ENCODE measurements at places on chromosomes 1 and 21.

DNA sequence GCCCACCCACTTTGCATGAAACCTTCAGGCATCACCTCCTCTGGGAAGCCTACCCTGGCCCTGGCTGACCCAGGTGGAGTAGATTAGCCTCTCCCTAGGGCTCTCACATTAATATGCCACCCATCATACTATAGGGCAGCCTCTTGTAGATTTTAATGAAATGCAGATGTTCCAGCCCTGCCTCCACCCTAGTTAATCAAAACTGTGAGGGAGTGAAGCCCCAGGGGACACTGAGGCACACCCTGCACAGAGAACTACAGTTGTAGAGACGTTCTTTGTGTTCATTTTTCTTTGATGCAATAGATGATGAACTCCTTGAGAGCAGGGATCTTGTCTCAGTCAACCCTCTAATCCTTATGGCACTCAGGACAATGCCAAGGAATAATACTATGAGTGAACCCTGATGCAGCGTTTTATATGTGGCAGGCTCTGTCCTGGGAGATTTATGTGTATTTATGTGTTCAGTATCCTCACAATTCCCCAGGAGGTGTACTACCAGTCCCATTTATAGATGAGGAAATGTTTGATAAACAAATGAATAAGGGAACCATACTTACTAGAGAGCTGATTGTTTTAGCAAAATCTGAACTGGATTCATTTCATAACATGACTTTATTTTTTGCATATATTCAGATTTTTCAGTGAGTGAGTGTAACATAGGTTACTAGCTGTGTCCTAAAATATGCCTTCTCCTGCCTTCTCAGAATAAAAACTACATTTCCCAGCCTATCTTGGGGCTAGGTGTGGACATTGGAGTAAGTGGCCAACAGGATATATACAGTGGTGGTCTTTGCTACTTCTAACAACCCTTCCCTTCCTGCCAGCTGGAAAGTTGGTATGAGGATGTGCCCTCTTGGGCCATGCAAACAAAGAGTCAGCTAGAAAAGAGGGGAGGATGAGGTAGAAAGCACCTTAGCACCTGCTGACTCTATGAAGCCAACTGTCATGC lies 23.5 kb upstream of the PRELP start:
- DNase-seq, result no peak

DNA sequence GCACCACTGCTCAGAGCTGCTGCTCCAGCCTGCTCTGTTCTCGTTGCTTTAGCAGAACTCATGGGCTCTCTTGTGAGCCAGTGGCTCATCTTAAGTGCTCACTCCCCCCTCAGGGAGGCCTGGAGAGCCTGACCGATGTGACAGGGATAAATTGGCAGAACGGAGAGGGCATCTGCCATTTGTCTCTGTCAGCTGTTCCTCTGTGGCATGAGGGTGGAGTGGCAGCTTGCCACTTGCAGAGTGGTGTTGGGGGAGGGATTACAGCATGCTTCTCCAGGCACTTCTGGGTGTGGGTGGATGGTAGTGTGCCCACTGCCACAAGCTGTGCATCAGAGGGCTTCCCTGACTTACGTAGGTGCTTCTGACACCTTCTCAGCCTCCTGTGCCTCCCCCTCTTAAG lies 229.5 kb downstream of the PAPPA2 start:
- no peak for DNase-seq

DNA sequence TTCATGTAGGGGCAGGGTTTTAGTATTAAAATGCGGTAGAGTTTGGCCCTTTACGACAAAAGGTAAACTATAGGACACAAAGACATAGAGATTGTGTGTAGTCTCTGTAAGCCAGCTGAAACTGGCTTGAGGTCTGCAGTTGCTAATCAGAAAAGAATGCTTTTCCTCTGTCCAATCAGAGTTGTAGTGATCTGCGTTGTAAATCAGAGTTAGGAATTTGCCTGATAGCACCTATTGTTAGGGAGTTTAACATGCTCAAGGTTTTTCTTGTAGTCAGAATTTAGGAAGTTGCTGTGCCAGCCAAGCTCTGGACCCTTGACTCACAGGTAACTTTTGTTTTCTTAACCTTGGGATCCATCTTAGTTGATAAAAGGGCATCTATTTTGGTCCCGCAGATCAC lies 61.2 kb upstream of the VTCN1 start:
- no peak for DNase-seq

DNA sequence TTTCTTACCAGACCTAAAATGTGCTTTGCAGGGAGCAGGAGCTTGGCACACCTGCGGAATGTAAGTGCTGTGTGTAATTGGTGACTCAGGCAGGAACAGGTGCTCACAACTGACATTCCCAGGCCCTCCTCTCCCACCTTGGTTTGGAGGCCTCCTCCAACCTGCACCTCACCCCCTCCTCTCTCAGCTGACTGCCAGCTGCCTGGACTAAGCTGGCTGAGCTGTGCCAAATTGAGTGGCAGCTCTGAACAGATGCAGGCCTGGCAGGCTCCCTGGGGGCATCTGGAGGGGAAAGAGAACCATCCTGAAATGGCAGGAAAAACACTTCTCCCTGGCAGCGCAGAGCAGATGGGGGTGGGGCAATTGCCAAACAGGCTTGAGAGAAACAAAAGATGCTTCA lies 91.7 kb upstream of the PGBD5 start:
- no peak for DNase-seq

DNA sequence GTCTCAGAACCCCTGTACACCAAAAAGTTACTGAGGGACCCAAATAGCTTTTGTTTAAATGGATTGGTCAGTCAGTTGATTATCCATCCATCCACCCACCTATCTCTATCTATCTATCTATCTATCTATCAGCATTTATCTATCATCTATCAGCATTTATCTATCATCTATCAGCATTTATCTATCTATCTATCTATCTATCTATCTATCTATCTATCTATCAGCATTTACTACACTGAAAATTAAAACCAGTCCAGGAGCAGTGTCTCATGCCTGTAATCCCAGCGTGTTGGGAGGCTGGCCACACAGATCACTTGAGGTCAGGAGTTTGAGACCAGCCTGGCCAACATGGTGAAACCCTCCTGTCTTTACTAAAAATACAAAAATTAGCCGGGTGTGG lies 47.1 kb downstream of the CLSTN1 start:
- no peak for DNase-seq

DNA sequence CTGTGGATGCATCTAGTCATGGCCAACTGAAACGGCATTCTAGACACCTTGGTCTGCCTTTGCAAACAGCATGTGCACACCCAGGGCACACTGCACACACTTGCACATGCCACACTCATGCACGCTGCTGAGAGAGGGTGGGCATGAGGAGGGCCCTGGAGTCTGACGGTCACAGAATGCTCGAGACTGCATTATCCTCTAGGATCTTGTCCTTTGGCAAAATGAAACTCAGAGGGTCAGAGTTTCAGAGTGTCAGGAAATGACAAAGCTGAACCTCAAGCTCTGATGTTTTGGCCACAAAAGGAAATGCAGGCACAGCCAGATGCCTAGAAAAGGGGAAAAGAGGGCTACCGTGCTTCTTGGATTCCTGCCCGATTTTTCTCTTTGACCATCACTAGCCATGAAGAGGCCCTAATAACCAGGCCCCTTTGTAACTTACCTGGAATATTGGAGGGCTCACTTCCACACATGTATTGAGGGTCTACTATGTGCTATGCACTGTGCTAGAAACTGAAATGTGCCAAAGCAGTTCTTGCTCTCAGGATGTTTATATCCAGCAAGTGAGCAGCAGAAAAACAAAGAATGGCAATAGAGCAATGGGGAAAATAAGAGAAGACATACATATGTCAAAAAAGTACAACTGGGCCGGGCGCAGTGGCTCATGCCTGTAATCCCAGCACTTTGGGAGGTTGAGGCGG lies 65.4 kb downstream of the TOMM20 start:
- peak; percentile 33 for DNase-seq

DNA sequence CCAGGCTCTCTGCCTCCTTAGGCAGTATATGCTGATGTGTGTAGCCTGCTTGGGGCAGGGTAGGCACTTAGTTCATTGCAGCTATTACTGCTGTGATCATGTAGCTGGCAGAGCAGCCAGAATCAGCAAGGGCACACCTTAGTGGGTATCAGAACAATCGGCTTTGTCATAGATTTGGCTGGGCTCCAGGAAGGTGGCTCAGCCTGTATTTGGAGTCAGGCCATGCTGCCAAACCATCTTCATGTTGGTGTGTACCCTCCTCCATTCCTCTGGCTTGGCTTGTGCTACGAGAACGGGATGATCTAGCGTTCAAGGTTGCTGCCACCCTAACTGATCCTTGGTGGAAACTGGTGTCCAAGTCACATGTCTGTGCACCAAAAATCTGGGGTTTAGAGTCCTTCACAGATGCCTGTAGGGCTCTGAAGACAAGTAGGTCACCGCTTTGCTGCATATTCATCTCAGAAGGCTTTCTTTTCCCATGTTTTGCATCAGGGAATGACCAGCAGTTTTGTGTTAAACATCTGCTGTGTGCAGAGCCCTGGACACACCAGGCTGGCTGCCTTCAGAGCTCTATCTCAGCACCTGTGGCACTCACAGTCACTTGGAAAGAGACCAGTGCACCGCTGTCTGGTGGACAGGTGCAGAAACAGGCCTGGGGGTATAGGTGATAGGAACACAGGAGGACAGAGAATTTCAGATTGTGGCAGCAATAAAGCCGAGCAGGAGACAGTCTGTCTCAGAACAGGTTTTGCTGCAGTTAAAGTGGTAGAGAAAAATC lies 23.7 kb downstream of the VANGL1 start:
- DNase-seq, result no peak

DNA sequence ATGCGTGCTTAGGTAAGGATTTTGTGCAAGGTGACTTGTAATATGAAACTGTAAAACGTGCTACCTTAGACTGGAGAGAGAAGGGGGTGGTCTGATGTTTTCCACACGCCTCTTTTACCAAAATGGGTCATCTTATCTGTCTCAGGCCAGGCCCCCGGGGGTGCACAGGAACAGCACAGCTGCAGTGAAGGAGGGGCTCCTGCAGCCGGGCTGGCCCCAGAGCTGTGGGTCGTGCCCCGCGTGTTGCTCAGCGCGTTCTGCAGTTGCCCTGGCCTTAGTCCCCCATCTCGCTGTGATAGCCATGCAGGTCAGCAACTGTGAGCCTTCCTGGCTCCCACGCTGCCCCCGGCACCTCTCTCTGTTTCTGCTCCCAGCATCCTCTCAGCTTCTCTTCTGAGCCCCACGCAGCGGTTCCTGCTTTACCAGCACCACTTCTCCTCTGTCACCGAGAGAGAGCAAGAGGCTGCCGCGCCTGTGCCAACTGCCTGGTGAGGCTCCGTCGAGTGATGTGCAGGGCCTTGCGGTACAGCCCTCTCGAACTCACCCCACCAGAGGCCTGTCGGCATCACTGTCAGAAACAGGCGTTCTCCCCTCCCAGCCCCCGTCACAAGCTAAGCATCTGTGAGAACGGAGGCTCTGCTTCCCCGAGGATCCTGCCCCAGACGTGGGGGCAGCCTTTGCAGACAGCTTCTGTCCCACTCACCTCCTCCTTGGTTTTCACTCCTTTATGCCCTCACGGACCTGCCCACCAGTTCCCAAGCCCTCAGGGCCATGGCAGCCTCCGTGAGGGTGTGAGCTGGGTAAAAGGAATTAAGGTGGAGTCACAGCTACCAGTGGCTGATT lies 73.3 kb downstream of the ADARB1 start:
- no peak for DNase-seq
